ENCODE measurements at places on chromosomes 3 and 15.

GRCh38 chr3:33355611-33356010 is 78.4 kb downstream of the FBXL2 start:
- no peak for DNase-seq

- no peak for DNase-seq
Observed at GRCh38 chr3:194465920-194466570, 20.8 kb downstream of the ATP13A3 start.

GRCh38 chr15:48962662-48963523 is 826 bp downstream of the SHC4 start:
- no peak for DNase-seq

DNA sequence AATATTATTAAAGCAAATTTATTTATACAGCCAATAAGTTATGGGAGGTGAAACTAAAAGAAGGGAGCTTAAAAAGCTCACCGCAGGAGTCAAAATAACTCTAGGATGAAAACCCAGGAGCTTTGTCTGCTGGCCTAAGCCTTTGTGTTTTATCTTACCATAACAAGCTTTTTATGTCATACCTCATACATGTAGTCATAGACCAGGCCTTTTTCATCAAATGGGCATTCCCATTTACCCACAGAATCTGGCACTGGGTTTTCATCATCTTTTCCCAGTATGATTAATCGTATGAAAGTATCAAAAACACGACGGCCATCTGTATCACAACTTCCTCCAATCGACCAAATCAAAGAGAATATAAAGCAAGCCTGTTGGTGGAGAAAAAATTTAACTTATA is 122.8 kb downstream of the DNAH12 start:
- DNase-seq, result no peak

DNA sequence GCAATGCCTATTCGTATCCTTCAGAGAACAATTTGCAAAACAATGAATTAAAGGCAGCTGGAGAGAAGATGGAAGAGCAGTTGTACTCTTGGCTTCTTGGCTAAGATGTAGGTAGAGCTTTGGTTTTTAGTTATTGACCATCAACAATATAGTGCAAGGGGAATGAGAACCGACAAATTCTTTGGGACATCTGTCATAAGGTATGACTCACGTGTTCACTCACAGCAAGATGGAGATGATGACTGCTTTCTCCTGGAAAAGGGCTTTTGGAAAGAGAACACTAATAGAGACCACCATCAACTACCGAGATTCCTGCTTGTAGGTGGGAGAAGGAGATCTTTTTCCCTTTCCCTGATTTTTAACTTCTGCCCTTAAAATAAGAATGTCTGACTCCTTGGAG is 234.9 kb downstream of the NTRK3 start:
- no peak for DNase-seq

DNA sequence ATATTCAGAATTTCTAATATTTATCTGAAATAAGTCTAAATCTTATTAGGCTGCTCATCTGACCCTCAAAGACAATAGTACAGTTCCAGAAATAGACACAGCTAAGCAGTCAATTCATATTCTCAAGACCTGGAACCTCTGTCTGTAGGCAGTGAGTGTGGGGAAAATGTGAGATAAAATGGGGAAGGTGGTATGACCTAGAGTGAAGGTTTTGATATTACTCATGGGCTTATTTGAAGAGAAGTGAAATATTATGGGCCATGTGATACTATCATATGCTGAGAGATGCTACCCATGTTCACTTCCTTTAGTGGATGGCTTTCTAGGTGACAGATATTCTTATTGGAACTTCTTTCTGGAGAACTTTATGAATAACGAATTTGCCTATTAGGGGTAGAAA is 33.5 kb downstream of the TGFBR2 start:
- peak; percentile 68 for DNase-seq

- no peak for DNase-seq
Observed at GRCh38 chr3:135007607-135008006, 212.5 kb downstream of the EPHB1 start.

DNA sequence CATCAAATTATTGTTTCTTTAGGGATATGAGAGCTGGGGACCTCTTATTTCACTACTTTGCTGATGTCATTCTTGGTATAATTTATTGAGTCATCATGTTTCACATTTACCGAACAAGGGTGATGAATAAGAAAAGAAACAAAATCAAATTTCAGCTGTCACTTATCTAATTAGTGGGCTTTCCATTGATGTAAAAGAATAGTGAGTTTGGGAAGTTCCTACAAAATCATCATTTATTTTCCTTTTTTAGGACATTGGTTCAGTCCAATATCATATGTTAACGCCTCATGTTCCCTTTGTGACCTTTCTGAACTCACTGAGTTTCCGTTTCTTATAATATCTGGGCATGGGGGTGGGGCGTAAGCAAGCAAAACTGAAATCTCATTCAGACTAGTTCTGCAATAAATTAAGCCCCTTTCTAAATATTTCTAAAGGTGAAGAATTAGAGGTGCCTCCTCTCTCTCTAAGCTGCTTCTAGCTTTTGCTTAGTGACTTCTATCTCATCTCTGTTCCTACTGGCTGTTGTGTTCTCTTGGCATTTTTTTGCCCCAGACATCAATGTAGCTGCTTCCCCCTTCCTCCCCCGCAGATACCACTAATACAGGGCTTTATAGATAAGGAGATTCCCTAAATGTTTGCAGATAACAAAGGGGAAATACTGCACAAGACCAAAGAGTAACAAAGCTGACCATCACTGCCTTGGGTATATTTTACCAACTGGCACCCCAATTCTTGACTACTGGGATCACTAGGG is 238.0 kb upstream of the CTNNB1 start:
- peak; percentile 16 for DNase-seq

- DNase-seq, result no peak
Observed at GRCh38 chr3:125643172-125643571, 47.9 kb upstream of the OSBPL11 start.

All from inflammatory macrophage treated with lipopolysaccharide for 1 hour (primary cell).